ENCODE measurements at places on chromosomes 2 and 18.

GRCh38 chr2:198807131-198807530 lies 650.6 kb downstream of the SATB2 start:
- no peak for DNase-seq

DNA sequence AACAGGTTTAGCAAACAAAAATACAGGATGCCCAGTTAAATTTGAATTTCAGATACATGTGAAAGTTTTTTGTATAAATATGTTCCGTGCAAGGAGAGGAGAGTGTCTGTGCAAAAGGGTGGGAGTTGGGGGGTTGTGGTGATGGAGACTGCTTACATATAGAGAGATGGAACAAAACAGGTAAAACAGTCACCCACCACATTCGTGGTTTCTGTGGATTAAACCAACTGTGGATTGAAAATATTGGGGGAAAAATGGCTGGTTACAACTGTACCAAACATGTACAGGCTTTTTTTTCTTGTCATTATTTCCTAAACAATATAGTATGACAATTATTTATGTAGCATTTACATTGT lies 245.7 kb downstream of the TNS1 start:
- no peak for DNase-seq

GRCh38 chr2:174327841-174328113 lies 7.0 kb upstream of the SP9 start:
- DNase-seq, result no peak

GRCh38 chr2:161746891-161747535 lies 122.8 kb downstream of the SLC4A10 start:
- no peak for DNase-seq

DNA sequence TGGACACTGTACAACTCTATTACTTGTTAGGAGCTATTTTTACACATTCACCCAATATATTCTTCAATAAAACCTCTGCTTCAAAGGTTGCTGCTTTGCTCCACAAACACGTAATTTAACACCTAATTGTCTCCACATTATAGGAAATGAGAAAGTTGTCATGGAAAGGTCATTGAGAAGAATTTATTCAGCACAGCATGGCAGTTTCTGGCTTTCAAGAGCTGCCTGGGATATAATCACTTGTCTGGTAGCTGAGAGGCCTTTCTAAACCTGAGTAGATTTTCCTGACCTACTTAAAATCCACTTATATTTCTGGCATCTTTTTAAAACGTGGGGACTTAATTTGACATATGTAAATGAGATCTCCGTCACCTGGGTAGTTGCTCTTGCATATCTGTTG lies 216.1 kb downstream of the ZNF804A start:
- DNase-seq, result no peak

DNA sequence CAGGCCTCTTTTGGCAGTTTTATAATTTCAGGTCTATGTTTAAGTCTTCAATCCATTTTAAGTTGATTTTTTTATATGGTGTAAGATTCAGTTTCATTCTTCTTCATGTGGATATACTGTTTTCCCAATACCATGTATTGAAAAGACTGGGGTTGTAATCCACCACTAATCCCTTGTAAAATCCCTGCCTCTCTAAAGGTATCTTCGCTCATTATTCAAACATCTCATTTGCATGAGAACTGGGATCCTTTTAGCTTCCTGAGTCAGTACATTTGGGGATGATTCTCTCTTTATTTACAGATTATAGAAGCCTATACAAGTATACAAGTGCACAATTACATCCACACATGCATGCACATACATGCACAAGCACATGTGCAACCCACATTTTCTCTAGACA lies 25.3 kb downstream of the DHRS9 start:
- DNase-seq, result no peak

- no peak for DNase-seq
Observed at GRCh38 chr2:11248-11941, 34.9 kb downstream of the FAM110C start.
